CMK (cell line): ENCODE measurements at places on chromosomes 2 and 18.

DNA sequence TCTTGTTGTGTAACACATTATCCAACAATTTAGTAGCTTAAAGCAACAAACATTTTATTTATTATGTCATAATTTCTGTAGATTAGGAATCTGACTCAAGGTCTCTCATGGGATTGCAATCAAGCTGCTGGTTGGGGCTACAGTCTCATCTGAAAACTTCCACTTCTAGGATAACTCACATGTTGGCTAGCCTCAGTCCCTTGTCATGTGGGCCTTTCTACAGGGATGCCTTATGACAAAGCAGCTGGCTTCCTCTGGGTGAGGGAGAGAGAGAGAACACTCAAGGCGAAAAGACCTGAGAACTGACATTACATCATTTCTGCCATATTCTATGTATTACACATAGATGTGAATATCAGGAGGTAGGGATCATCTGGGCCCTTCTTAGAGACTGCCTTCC lies 317.9 kb upstream of the VRK2 start:
- no peak for DNase-seq

DNA sequence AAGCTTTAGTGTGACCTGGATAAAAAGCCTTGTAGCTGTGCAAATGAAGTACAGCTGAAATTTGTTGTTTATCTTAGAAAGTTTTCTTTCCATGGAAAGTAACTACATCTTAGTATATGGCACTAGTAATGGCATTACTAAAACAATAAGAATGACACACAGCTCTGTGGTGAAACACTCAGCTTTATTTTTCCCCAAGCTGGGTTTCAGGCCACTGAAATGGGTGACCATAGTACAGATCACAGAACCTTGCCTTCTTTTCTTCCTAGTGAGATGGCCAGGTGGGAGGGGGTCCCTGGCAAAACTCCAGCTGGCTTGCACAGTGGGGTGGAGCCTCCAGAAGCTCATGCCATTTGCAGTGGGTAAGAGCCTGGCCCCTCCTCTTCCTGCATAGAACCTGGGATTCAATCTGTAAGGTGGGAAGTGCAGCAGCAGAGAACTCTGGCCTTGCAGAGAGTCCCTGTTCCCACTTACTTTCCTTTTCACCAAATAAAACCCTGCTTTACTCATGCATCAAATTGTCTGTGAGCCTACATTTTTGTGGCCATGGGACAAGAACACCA lies 17.6 kb upstream of the GRP start:
- DNase-seq = no peak

DNA sequence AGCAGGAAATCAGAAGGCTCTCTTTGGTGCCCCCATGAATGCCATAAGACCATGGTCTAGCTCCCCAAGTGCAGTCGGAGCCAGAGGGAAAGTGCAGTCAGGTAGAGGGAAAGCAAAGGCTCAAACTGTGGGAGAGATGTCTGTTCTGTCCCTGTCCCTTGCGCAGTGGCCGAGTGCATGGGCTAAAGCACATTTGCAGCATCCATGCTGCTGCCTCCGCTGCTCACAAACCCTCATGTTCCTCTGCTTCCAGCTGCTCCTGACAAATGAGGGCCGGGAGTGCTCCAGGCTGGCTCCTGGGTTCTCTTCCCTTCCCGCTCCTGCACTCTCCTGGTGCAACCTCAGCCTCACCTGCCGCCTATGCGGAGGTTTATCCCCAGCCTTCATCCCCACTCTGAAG lies 34.2 kb downstream of the SCTR start:
- DNase-seq = no peak

- DNase-seq = no peak
Observed at GRCh38 chr18:74544898-74545297, 10.6 kb downstream of the CNDP1 start.

GRCh38 chr2:12978066-12978835 lies 261.5 kb downstream of the TRIB2 start:
- DNase-seq = no peak

- no peak for DNase-seq
Observed at GRCh38 chr18:62091487-62092120, 95.3 kb downstream of the PIGN start.

- no peak for DNase-seq
Observed at GRCh38 chr2:144645083-144645778, 125.3 kb upstream of the ZEB2 start.

DNA sequence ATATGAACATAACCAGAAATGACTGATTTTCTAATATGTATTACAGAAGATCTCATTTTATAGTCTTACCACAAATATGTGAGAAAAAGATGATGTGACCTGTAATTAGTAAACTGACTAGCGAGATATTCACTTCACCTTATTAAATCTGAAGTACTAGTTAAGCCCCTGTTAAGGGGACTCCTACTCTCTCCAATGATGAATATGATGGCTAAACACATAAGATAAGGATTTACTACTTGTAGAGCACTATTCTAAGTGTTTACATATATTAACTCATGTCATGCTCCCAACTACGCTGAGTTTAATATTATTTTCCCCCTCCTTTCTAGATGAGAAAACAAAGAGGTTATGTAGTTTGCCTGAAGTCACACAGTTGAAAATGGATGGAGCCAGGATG lies 40.9 kb downstream of the SP3 start:
- DNase-seq = no peak

GRCh38 chr2:76446872-76447271 lies 736.2 kb upstream of the GCFC2 start:
- DNase-seq = no peak

- DNase-seq = no peak
Observed at GRCh38 chr18:80010551-80010906, 22.2 kb upstream of the TXNL4A start.

- DNase-seq = no peak
Observed at GRCh38 chr2:19746611-19747309, 155.0 kb downstream of the TTC32 start.

DNA sequence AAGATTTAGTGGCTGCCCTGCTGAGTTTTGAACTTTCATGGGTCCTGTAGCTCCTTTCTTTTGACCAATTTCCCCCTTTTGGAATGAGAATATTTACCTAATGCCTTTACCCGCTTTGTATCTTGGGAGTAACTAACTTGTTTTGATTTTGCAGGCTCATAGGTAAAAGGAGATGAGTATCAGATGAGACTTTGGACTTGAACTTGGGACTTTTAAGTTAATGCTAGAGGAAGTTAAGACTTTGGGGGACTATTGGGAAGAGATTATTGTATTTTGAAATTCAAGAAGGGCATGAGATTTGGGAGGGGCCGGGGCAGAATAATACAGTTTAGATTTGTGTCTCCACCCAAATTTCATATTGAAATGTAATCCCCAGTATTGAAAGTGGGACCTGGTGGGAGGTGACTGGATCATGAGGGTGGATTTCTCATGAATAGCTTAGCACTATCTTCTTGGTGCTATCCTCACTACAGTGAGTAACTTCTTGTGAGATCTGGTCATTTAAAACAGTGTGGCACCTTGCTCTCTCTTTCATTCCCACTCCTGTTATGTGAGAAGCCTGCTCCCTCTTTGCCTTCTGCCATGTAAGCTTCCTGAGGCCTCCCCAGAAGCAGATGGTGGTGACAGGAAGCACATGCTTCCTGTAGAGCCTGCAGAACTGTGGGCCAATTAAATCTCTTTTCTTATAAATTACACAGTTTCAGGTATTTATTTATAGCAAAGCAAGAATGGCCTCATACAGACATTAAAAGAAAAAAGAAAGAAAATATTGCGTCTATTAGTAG lies 6.1 kb downstream of the ADI1 start:
- no peak for DNase-seq
